ENCODE measurements at places on chromosomes 6 and 20.

GRCh38 chr20:48949304-48950170 is 28.0 kb downstream of the ARFGEF2 start:
- no peak for DNase-seq

- peak; percentile 32 for DNase-seq
Measured at GRCh38 chr6:4801491-4802110, 25.4 kb downstream of the CDYL start.

GRCh38 chr6:124721331-124721730 is 240.9 kb upstream of the RNF217 start:
- DNase-seq = no peak

DNA sequence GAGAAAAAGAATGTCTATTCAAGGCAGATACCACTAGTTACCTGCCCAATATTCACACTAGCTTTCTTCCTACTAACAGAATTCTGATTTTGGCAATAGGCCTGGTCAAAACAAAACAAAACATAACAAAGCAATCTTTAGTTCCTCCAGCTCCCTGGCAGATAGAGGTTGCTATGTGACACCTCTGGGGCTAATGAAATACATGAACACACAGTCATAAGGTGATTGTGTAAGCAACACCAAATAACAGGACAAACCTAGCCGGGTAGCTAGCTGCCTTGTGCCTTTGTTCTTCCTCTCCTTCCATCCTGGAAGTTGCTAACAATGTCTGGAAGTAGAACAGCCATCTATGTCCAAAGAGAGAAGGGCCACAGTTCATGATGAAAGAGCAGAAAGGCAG is 6.0 kb upstream of the HMGN3 start:
- DNase-seq = no peak

- peak; percentile 23 for DNase-seq
Measured at GRCh38 chr6:161922631-161923119, 648.8 kb upstream of the AGPAT4 start.

DNA sequence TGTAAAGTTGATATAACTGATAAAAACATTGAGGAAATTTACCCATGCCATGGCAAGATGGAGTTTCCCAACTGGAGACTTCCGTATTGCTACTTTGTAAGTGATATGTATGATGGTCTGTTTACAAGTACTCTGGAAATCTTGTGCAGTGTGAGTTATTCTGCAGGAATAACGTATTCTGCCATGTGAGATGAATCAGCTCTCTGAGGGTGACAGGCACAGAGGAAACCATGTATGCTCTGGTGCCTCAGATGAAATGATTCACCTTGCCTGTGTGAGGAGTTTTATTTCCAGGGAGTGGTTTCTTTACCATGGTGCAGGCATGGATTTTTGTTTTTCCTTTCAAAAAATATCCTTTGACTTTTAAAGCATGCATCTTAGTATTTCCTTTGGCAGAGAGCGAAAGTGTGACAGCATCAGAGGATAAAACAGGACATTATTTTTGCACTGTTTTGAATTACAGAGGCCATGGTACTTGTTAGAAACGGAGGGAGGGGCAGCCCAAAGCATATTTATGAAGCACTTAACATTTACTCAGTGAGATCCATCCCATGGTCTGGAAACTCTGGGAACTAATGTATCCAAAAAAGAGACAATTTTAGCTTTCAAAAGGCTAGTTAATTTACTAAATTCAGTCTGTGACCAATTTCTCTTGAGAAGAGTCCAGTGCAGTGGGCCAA is 36.0 kb upstream of the MTRF1L start:
- DNase-seq = no peak

DNA sequence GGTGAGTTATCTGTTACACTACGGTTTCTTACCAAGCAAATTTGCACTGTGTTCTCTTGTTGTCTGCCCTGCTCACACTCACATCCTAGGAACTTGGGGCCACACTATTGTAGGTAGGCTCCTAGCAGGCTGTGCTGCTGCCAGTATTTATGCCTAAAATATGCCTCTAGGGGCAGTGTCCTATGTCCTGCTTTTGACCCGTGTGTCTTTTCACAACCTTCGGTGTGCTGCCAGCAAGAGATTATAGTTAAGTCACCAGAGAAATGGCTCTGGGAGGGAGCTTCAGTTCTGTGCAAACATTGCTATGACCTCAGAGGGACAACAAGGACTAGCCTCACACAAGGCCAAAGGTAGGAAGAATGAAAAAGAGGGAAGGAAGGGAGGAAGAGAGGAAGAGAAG is 8.9 kb upstream of the TAAR5 start:
- DNase-seq = no peak

DNA sequence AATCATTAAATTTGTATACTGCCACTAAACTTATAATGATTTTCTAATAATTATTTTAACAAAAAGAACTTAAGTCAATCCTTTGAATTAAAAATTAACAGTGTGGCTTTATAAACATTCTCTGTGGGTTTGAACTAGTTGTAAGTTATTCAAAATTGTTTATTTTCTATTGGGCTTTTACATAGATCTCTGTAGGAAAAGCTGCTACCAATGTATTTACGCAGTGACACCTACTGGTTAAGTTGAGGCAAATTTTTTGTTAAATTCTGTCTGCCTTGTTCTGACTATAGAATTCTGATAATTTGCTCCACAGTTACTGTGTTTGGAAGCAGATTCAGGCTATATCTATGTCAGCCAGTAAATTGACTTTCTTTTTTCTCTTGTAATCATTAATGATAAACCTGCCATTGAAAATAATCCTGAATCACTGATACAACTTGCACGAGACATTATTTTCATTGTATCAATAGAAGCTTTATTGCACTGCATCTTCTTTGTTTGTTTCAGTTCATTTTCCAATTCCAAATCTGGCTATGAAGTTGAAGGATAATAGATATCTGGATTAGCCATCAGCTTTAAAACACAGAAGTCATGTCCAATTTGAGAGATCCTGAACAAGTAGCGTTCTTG is 66.0 kb upstream of the UTRN start:
- peak; percentile 56 for DNase-seq

DNA sequence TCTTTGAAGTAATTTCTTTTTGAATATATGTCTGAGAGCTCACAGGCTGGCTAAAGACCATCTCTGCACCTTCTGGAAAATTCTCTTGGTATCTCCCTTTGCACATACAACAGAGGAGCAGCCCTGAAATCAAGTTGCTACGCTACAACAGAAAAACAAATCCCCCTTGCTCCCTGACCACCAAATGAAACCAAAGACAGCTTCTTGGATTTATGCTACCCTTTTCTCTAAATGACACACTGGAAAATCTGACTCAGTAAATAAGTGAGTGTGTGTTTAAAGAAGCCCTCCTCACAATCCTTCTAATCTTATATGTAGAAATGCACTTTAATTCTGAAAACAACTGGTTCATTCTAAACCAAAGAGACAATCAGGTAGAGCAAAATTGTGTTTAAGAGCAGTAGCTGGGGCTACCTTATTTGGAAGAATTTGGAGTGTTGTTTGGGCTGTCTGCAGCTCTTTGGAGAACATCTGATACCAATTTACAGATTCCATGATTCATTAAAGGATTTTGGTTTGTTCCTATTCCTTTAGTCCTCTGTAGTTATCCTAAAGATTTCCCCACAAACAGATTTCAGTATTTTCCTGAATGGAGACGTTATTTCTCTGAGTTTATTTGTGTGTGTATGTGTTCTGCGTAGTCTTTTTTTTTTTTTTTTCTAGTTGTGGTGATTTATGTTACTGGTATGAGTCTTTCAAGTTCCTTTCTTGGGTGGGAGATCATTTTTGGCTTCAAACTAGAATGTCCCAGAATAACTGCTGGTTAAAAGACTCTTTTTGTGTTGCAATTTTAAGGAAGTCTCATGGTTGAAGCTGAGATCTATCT is 36.4 kb upstream of the UTRN start:
- DNase-seq = peak; percentile 87

- no peak for DNase-seq
Measured at GRCh38 chr6:31305703-31306219, 33.9 kb upstream of the HLA-C start.

- peak; percentile 48 for DNase-seq
Measured at GRCh38 chr20:5402903-5403531, 86.3 kb upstream of the PROKR2 start.

GRCh38 chr6:106369739-106370138 is 9.2 kb downstream of the CRYBG1 start:
- DNase-seq = no peak

DNA sequence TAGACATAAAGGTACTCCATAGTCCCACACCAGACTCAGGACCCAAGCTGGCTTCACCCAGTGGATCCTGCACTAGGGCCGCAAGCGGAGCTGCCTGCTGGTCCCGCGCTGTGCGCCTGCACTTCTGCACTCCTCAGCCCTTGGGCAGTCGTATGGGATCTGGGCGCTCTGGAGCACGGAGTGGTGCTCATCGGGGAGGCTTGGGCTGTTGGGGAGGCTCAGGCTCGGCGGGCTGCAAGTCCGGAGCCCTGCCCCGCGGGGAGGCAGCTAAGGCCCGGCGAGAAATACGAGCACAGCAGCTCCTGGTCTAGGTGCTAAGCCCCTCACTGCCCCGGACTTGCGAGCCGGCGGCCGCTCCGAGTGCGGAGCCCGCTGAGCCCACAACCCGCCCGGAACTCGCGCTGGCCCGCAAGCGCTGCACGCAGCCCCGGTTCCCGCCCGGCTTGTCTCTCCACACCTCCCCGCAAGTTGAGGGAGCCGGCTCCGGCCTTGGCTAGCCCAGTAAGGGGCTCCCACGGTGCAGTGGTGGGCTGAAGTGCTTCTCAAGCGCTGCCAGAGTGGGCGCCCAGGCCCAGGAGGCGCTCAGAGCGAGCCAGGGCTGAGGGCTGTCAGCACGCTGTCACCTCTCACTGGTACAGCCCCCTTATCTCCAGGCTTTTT is 33.4 kb upstream of the GCNT2 start:
- DNase-seq = no peak

DNA sequence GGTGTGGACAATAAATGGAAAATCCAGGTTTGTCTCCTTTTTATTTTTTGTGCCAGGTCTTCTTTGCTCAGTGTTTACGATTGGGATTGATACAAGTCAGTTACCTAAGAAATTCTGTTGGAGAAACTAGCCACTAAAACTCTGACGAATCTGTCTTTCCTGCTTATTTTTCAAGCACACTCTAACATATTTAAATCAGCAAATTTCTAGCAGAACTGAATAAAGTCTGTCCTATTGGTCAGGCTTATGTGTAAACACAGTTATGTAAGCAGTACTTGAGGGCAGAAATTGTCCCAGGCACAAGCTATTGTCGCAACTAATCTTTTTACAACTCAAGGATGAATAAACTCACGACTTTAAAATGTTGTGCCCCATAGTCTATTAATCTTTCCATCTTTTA is 12.1 kb upstream of the EXOC2 start:
- no peak for DNase-seq

GRCh38 chr6:20467437-20467836 is 65.8 kb downstream of the E2F3 start:
- DNase-seq = peak; percentile 45

DNA sequence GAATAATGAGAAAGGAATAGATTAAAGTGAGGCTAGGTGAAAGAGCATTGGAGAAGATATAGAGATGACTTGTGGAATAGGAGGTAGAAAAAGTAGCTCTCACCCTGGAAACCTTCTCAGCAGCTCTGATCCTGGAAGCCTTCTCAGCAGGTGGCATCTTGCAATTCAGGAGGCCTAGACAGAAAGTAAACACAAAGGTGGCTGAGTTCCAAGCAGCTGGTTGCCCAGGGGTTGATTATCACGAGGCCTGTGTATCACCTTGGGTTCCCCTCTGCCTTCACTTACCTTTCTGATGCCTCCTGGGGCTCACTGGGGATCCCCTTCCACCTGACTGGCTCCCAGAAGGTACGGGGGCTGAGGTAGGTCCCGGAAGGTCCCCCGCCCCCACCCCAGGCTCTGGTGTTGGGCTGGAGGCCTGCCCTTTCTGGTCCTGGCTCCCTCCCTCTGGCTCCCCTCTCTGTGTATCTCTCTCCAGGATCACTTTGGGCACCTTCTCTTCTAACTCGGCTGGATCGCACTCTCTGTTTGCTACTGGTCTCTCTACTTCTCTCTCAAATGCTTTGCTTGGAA is 9.7 kb downstream of the MDC1 start:
- no peak for DNase-seq

DNA sequence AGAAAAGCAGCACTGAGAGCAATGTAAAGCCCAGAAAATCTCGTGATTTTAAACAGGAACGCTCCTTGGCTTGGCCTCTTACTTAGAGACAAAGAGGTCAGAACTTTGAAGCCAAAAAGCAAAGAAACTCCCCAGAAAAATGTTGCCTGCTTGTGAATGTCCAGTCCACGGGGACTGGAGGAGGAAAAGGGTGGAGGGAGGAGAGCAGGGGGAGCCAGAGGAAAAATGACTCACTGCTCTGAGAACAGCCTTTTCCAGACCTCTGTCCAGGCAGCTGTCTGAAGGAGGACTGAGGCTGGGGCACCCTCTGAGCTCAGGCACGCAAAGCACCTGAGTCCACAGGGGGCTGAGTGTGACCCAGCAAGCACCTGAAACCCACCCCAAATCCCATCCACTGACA is 64.7 kb downstream of the TRAM2 start:
- DNase-seq = no peak

- DNase-seq = no peak
Measured at GRCh38 chr20:51803148-51803854, 980 bp upstream of the SALL4 start.

GRCh38 chr20:53678315-53678989 is 84.8 kb upstream of the ZNF217 start:
- DNase-seq = no peak

DNA sequence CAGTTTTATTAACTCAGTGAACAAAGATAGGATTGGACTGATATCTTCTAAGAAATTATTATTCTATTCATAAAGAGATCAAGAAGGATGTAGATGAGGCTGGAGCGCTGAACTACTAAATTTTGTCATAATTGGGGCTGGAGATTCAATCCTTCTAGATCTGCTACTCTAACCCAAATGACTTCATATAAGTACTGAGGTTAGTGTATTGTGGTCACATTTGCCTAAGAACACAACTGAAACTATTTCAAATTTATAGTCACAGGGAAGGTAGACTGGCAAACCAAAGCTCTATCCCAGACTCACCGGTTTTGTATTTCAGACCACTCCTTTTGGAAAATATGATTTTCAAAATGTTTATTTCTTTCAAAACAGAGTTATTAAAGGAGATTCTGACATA is 96.7 kb downstream of the BMP5 start:
- peak; percentile 36 for DNase-seq

- no peak for DNase-seq
Measured at GRCh38 chr6:66948106-66948505, 1241.1 kb upstream of the EYS start.

GRCh38 chr6:29510202-29510601 is 22.4 kb upstream of the MAS1L start:
- DNase-seq = no peak

- no peak for DNase-seq
Measured at GRCh38 chr6:99426451-99426757, 1.3 kb upstream of the PNISR start.

GRCh38 chr6:149729824-149730223 is 11.9 kb upstream of the LATS1 start:
- DNase-seq = no peak

GRCh38 chr6:120938164-120938875 is 396.0 kb downstream of the TBC1D32 start:
- DNase-seq = no peak

- no peak for DNase-seq
Measured at GRCh38 chr20:25318471-25319240, 70.8 kb downstream of the PYGB start.

Data from activated CD4-positive, alpha-beta T cell treated with anti-CD3 and anti-CD28 coated beads, Interleukin-2, Interleukin-6, amounts not matched to agents 100 ng/mL and 50 ng/mL, durations not matched to agents 16 hours and 8 hours (primary cell).